Stimulated activated CD4-positive, alpha-beta T cell treated with anti-CD3 and anti-CD28 coated beads, Interleukin-1b, Interleukin-23, amount 100 ng/mL, for 4 hours (primary cell): ENCODE measurements at places on chromosomes 2 and 18.

DNA sequence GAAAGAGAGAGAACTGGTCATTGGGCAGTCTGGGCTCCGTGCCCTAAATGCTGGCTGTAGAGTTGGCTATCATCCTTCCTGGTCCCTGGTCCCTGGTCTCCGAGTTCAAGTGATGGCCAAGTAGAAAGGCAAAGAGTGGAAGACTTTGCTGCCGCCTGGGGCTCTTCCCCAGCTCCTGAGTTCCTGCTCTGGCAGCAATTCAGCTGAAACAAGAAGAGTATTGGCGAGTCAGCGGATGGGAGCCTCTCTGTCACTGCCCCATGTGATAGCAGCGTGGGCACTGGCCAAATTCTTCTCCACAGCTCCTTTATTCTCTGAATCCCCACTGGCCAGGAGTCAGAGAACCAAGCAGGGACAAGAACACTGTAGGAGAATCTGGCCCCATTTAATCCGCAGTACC, 351.0 kb upstream of the POU3F3 start:
- DNase-seq, result no peak

GRCh38 chr18:46630160-46630559, 26.9 kb downstream of the LOXHD1 start:
- DNase-seq, result no peak

GRCh38 chr18:62790871-62791772, 75.8 kb downstream of the PHLPP1 start:
- no peak for DNase-seq

DNA sequence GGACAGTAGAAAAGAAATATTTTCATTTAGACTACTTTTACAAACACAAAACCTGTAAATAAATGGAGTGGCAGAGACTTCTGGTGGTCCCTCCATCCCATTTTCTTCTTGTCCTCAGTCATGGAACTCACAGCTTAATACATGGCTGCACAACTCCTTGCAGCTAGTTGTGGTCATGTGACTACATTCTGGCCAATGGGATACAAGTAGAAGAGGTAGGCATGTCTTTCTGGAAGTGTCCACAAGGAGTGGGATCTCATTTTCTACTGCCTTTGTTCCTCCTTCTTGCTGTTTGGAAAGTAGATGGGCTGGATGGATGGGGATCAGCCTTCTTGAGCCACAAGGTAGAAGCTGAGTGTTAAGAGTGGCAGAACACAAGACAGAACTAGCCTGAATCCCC, 555.8 kb downstream of the SATB2 start:
- DNase-seq, result no peak

DNA sequence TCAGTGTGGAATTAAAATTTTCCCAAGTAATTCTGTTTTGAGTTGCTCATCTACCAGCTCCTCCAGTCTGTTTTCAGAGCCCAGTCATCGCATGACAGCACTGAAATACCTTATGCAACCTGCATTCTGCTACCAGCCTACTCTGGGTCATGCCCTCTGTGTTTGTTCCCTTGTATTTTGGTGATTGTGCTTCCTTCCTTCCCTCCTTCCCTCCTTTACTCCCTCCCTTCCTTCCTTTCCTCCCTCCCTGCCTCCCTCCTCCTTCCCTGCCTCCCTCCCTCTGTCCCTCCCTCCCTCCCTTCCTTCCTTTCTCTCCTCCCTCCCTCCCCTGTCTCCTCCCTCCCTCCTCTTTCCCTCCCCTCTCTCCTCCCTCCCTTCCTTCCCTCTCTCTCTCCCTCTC, 289.6 kb downstream of the CDH2 start:
- no peak for DNase-seq

GRCh38 chr2:239344857-239345216, 56.0 kb downstream of the HDAC4 start:
- no peak for DNase-seq

- DNase-seq, result no peak
Observed at GRCh38 chr18:985212-985661, 80.6 kb downstream of the ADCYAP1 start.

- DNase-seq, result no peak
Observed at GRCh38 chr2:29187926-29188325, 72.7 kb downstream of the CLIP4 start.

DNA sequence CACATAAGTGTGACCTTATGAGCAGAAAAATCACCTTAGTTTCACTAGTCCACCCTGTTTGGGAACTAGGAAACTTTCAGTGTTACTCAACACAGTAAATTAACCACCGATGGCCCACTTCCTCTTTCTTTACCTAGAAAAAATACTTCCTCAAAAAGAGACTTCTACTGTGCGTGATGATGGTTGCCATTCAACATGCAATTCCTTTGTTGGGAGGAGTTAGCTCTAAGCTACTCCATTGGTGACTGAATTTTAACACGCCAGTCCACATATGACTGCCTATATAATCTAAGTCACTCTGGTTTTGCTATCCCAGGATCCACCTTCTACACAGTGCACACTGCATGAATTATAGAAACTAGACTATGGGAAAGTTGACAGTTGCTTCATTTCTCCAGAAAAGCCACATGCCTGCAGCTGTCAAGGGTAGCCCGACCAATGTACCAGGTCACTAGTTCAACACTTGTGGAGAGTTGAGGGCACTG, 47.8 kb upstream of the REG3G start:
- DNase-seq, result no peak

DNA sequence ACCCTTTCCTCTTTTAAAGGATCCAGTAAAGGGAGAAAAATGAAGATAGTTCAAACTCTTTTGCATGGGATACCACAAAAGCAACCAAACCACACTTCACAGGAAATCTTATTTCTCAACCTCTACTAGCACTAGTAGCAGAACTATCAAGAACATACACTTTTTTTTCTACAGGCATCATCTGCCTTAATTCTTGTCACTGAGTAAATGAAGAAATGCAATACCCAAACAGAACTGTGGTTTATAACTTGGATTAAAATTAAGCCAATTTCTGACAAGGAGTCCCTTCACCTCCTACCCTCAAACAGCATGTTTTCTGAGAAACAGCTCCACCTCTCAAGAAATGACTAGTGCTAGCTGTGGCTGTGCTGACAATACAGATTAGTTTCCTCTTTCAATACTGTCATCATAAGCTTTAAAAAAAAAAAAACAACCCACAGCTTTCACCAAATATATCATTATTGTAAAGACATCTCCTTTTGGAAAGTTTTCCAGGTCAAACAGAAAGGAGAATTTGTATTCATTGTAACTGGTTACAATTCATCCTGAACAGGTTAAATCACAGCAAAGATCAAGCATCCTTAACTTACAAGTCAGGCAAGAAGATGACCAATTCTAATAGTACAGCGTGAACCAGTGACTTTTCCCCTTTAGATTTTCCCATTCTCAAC, 44.4 kb downstream of the PTPN2 start:
- peak; percentile 28 for DNase-seq

DNA sequence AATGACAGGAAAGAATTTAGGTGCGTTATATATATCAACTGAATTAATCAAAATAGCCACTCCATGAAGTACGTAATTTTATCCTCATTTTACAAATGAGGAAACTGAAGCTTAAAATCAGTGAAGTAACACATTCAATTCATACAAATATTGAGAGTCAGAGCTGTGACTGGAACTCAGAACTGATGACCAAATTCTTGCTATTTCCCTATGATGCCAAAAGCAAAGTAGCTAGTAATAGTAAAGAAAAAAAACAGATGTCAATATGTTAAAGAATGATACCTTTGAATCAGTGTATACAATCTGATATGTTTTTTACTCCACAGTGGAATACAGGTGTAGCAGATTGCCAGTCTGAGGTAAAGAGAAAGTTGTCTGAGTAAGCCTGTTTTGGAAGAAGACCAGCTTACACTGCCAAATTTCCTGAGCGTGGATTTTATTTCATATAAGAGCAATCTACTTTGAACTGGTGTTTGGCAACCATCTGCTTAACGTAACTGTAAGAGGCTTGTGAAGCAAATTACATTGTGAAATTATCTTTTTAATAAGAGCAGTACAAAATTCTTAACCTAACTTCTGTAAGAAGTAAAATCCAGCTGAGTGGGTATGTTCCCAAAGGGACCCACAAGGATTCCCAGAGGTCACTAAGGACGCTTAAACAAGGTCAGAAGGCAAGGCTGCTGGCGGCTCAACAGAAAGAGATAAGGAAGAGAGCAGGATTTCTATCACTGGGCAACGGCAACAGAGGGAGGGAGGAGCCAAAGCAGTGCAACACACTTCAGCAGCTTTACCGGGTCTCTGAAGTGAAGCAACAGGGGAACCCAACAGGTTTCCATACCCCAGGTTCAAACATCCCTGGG, 85.6 kb downstream of the IKZF2 start:
- DNase-seq, result no peak

GRCh38 chr2:8994386-8994785, 9.1 kb downstream of the MBOAT2 start:
- DNase-seq, result no peak

DNA sequence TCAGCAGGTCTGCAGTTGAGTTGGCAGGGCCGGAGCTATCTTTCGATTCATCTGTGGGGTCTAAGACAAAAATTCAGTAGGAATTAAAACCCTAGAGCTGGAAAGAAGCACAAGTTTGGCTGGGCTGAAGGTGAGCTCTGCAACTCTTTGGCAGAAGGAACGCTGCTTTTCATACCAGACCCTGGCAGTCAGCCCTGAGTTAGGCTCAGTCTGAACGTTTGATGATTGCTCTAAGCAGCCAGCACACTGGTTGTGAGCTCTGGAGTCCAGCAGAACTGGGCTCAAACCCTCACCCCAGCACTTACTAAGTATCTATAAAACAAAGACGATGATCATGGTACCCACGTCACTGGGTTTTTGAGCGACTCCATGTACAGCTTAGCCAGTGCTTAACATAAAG, 192.5 kb downstream of the TNS1 start:
- DNase-seq, result no peak

DNA sequence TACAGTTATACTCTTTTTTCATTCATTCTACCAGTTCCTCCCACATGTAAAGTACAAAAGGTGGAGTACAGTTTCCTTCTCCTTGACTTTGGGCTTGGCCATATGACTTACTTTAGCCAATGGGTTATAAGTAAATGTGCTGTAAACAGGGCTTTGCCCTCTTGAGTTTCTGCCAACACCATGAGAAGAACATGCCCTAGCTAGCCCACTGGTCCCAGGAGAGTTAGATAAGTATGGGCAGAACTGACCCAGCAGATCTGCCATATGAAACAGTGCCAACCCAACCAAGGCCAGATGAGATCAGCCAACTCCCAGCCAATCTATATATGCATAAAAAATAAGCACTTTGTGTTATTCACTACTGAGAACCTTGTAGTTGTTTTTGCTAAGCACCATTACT, 25.5 kb downstream of the ZC3H8 start:
- DNase-seq, result no peak

GRCh38 chr18:22285361-22286140, 116.2 kb downstream of the GATA6 start:
- no peak for DNase-seq

DNA sequence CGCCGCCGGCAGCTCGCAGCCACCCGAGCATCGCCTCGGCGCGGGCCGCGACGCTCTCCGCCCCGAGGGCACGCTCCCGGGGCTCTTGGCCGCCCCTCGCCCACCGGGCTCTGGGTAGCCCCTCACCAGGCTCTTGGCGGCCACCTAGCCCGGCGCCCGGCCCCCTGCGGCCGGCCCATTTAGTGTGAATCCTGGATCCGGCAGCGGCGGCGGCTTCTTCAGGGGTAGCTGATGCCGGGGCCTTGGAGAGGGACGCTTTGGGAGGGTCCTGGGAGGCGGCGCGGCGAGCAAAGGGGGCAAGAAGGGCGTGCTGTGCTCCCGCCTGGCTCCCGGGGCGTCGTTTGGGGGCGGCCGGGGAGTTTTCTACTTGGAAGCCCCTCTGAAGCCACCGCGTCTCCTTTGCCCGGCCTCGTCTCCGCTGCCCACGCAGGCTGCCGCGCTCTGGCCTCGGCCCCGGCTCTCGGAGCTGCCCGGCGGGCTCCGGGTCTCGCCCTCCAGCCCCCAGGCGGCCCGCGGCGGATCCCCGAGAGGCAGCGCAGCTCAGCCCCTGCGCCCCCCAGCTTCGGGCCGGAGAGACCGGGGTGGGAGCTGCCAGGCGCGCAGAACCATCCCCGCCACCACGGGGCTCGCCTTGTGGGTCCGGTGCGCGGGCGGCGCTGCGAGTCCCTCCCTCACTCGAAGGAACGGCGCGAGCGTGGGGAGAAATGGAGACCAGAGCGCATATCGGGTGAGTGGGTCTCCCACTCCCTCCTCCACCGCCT, 509 bp downstream of the PIEZO2 start:
- DNase-seq, result no peak

DNA sequence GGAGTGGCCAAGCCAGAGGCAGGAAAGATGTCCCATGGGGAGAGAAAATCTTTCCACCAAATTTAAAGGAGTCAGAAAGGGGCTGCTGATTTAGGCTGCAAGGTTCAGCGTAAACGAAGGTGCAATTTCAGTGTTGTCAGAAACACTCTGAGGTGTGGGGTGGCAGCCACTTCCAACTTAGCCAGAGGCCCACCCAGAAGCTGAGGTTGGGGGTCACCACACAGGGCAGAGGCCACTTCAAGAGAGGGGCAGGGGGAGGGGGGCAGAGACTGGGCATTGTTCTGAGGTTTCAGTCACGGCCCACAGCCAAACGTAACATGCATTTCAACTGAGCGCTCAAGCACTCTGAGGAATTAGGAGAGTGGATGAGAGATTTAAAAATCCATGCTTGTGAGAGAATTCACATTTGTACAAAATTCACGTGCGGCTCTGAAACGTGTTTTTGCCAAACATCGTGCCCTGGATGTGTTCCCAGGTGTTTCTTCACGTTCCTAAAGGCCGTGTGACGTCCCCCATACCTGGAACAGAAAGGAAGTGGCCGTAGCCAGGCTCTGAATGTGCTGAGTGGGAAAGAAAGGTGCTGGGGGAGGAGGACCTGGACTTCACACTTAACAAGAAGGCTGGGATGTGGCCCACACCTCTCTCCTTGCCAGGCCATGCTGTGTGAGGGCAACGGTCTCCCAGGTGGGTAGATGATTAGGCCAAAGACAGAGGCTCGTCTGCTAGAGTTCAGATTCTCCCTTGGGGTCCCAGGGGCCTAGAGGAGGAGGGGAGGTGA, 19.5 kb upstream of the BOK start:
- no peak for DNase-seq

DNA sequence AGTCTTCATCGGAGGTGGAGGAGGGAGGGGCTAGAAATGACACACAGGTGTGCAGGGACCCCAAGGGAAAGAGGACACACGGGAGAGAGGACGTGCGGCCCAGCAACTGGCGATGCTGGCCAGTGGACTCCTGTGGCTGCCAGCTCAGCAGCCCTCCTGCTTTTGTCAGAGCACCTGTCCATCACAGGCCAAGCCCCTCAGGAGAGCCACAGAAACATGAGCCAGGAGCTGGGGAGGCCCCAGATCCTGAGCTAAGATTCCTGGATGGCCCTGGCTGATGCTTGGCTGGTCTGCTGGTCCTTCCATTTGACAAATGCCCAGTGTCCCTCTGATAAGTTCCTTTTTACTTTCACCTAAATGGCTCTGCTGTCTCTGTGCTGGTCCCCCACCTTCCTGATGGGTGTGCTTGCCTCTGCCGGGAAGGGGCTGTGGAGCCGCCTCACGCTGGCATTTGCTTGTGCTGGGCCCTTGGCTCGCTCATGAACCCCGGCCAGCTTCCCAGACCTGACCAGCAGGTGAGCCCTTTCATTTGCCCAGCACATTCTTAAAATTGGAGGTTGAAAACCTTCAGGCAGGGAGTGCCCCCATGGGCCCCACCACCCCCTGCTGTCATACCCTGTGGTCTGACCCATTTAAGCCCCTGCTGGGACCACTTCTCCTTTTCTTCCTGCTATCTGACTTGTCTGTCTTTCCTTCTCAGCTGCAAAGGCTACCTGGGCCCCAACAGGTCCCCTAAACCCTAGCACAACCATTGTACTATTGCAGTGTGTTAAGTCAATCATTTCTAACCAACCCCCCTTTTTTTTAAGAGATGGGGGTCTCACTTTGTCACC, 37.3 kb downstream of the CYP27C1 start:
- DNase-seq, result no peak
